BJ (cell line): ENCODE measurements at places on chromosomes 2 and 18.

- no peak for DNase-seq
Measured at GRCh38 chr18:3444296-3444695, 5.7 kb upstream of the TGIF1 start.

- no peak for DNase-seq
Measured at GRCh38 chr2:39008665-39009064, 112.2 kb downstream of the SOS1 start.

GRCh38 chr2:46865181-46865970 is 50.2 kb downstream of the MCFD2 start:
- DNase-seq = no peak

GRCh38 chr2:219658874-219659273 is 31.4 kb downstream of the SLC4A3 start:
- DNase-seq = no peak

- DNase-seq = no peak
Measured at GRCh38 chr2:26581991-26582842, 58.9 kb downstream of the CIB4 start.

- no peak for DNase-seq
Measured at GRCh38 chr2:2158189-2158826, 172.8 kb downstream of the MYT1L start.

DNA sequence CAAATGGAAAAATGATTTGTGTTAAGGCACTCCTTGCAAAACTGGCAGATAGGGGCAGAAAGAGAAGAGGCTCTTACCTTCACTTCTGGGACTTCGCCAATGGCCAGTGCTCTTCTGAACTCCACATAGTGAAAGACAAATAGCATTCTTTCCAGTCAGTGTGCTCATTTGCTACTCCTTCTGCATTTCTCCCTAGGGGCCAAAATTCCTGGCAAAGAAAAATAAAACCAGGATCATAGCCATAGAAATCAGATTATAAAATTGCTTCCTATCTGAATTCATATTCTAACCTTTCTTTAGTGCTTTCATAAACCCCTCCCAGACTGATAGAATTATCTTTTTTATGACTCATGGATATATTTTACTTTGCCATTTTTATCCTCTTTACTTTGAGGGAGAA is 56.9 kb upstream of the PELI1 start:
- DNase-seq = no peak

DNA sequence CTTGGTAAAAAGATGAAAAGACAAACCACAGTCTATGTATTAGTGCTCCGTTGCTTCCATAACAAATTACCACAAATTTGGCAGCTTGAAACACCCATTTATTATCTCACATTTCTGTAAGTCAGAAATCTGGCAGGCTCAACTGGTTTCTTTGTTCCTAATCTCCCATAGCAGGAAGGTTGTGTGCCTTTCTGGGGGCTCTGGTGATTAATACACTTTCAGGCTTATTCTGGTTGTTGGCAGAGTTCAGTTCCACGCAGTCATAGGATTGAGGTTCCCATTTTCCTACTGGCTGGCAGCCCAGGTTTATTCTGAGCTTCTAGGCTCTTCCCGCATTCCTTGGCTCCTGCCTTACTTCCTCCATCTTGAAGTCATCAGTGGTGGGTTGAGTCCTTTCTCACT is 189.3 kb downstream of the ANAPC1 start:
- peak; percentile 72 for DNase-seq

GRCh38 chr2:58432491-58433170 is 191.5 kb upstream of the FANCL start:
- DNase-seq = no peak

GRCh38 chr18:74595431-74595830 is 2.2 kb upstream of the ZNF407 start:
- DNase-seq = no peak

DNA sequence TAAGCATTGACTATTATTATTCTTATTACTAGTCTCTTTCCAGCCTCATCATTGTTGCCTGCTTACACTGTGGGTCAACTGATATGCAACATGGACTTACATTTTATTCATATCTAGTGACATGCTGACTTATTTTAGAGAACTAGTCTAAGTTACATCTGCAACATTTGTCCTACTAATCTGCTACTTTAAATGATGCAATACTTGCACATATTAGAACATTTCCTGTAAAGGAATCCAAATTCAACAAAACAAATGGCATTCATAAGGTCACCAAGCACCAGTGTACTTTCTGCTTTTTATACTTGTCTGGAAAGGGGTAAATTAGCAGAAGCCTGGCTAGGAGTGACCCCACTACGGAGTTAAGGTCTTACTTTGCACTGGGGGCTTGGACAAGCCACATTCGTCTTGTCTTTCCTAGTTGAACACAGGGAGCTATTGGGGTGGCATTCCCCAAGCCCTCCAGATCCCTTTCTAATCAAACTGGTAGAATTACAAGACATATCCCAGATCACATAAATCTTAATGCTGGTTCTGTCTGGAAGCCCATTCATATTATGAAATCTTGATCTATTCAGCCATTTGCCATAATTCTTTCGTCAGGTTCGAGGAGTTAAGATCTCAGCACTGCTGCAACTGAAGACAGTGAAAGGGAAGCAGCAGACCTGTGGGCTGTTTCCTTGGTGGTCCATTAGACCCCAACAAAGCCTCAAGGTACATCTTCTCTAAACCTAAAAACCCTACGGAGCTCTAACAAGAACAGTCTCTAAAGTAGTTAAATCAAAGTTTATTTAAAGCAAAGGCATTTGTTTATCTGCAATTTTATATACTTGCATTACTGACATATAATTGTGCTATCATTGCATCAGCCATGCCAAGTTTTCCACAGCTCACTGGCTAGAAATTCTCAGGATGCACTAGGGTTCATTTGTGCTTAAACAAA is 49.9 kb upstream of the RTN4 start:
- no peak for DNase-seq
